HS-5 (cell line): ENCODE measurements at places on chromosomes 6 and 20.

GRCh38 chr6:42275376-42276033 lies 57.8 kb upstream of the MRPS10 start:
- no peak for DNase-seq

GRCh38 chr6:135572051-135572450 lies 74.5 kb upstream of the AHI1 start:
- DNase-seq = no peak

GRCh38 chr6:33126101-33126714 lies 50.4 kb downstream of the HLA-DPB1 start:
- DNase-seq = no peak

GRCh38 chr6:160960839-160961238 lies 30.7 kb upstream of the MAP3K4 start:
- DNase-seq = no peak

DNA sequence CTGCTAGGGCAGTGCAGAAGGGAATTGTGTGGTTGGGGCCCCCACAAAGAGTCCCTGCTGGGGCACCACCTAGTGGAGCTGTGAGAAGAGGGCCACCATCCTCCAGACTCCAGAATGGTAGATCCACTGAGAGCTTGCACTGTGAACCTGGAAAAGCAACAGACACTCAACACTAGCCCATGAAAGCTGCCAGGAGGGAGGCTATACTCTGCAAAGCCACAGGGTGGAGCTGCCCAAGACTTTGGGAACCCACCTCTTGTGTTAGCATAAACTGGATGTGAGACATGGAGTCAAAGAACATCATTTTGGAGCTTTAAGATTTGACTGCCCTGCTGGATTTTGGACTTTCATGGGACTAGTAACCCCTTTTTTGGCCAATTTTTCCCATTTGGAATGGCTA lies 328.4 kb upstream of the KHDRBS2 start:
- DNase-seq = no peak

DNA sequence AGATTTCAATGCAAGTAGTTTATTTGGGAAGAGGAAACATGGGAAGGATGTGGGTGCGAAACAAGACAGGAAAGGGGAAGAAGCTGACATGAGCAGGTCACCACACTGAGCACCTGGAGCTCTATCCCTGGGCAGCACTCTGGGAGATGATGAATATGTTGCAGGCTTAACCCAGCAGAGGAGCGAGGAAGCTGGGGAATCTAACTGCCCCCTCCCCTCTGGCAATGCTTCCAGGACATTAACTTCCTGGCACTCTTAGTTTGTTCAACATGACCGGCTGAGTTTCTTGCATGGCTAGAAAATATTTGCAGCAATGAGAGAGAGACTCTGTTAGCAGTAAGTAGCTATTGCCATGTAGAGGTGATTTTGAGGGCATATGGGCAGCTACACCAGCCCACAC lies 4.9 kb upstream of the ADA start:
- DNase-seq = no peak

- DNase-seq = no peak
These were observed 1285.8 kb upstream of the CITED2 start for GRCh38 chr6:140660295-140660694.

GRCh38 chr6:159693894-159694545 lies 979 bp upstream of the SOD2 start:
- no peak for DNase-seq

DNA sequence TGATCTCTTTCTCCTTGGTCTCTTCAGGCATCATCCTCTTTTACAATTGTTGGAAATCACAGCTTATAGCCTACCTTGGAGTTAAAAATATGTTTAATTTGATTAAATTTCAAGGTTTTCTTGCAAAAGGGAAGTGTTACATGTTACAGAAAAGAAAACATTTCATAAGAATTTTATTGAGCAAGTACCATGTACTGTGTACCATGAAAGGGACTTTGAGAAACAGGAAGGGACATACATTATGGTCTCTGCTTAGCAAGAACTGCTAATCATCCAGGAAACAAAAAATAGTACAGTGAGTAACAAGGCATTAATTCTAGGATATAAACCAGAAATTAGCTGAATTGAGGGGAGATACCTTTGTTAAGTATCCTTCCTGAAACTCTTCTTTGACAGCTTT lies 145.3 kb upstream of the SPACA1 start:
- no peak for DNase-seq

DNA sequence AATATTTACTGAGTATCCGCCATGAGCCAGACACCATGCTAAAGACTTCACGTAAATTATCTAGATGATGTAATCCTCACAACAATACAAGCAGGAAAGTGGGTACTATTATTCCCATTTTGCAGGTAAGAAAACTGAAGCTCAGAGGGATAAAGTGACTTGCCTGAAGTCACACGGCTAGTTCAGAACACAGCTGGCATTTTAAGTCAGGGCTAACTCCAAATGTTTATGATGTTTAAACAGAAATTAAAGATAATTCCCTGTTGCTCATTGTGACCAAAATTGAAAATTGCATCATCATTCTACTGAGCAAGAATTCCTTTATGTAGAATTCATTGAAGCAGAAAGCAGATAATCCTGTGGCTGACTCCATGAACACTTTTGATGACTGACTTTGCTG lies 71.3 kb upstream of the STXBP5 start:
- peak; percentile 14 for DNase-seq

DNA sequence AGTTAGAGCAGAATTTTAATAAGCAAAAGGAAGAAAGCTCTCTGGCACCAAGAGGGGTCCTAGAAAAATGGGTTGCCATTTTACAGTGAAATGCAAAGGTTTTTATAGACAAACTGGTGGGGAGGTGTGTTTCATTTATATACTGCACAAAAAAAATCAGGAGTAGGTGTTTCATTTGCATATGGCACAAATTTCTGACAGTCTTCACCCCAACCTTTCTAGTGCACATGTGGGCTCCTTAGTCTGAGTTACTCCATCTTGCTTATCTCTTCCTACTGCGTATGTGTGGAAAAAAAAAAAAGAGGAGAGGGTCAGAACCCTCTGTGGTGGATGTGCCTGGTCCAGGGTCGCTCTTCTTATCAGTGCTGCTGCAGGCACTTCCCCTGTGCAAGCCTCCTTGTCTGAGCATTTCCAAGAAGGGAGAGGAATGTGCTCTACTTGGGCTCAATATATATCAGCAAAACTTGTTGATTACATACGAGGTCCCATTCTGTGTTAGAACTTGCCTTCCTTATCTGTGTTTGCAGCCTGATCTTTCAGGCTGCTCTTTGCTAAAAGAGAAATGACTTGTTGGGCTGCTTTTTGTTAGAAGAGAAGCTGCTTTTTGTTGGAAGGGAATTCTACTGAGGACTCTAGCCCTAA lies 59.0 kb upstream of the MRAP2 start:
- no peak for DNase-seq

DNA sequence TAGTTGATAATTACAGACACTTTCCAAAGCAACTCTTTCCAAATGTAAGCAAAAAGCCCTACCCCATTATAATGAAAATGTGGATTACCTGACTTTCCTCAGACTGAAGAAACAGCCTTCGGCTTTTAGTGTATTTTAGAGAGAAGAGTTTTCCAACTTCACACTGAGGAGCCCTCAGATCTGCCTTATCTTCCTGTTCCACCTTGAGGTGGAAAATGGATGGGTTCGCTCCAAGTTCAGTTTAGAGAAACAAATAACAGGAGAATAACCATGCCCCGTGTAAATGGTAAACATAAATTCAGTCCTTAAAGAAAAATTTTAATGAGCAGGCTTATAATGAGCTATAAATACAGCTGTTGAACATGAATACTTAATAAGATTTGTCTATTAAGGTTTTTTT lies 21.1 kb upstream of the MTHFD1L start:
- no peak for DNase-seq

- DNase-seq = no peak
These were observed 6.4 kb downstream of the GDAP1L1 start for GRCh38 chr20:44253528-44253927.

GRCh38 chr20:48238326-48238725 lies 453.0 kb upstream of the SULF2 start:
- peak; percentile 84 for DNase-seq

GRCh38 chr20:33709398-33709797 lies 10.7 kb downstream of the PXMP4 start:
- no peak for DNase-seq

DNA sequence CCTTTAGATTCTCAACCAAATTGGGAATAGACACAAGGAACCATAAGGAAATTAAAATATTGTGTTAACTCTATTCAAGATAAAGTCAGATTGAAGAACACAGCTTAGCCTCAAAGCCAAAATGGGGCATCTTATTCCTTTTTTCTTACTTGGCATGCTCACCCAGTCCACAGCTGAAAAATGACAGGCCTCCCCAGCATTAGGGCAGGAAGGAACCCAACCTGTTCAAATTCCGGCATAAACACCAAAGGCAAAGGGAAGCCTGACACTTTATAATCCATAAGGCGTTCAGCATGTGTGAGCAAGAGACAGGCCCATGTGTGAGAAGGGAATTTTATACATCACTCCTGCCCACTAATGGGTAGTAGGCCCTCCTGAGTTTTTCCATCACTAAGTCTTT lies 2.9 kb downstream of the BEND6 start:
- no peak for DNase-seq

DNA sequence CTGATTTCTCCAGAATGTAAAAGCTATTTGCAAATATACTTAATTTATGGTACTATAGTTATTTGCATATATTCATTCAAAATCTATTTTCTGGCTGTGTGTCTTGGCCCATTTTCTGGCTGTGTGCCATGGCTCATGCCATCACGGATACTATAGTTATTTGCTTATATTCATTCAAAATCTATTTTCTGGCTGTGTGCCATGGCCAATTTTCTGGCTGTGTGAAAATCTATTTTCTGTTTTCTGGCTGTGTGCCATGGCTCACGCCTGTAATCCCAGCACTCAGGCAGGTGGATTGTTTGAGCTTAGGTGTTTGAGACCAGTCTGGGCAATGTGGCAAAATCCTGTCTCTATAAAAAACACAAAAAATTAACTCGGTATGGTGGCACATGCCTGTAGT lies 28.9 kb upstream of the RIPK1 start:
- no peak for DNase-seq

DNA sequence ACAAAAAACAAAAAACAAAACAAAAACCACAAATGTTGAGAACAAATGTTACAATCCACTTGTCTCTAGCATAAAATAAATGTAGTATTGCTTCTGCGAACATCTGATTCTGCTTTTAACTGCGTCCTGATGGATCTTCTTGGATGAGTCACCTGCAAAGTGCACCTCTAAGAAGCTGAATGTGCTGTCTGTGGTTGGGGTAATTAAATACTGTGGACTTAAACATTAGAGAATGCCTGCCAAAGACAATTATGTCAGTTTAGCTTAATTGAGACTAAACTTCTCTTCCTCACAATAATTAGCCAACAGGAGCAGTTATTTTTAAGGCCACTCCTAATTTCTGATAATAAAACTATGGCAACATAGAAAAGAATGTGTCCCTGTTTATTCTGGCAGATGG lies 253.4 kb downstream of the PHACTR1 start:
- DNase-seq = no peak

DNA sequence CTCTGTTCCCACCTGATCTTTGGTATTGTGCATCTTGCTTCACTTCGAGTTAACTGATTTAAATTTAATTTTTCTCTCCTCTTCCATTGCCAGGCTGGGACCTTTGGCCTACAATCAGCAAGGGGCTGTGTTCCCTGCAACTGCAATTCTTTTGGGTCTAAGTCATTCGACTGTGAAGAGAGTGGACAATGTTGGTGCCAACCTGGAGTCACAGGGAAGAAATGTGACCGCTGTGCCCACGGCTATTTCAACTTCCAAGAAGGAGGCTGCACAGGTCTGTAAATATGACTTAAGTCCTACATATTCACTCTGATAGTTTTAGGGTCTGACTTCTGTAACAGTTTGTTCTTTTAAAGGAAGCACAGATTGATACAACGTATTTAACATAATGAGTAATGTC lies 412.4 kb downstream of the ARHGAP18 start:
- DNase-seq = no peak

DNA sequence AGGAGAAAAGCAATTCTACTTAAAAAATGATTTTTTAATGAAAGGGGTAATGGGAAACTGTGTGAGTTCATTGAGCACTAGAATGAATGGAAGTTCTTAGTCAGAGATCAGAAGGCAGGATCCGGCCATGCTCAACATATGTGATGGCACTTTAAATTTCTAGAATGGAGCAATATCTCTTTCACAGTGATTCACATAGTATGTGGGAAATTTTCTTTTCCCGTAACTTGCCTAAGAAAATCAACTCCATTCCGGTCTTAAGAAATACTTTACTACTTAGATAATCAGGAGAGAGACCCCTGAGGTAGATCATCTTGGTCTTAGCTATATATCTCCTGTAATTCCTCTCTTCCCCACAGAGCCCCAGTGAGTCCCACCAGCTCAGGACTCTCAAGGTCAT lies 131.8 kb downstream of the SCML4 start:
- peak; percentile 64 for DNase-seq

GRCh38 chr6:145071836-145072235 lies 663.5 kb downstream of the EPM2A start:
- DNase-seq = peak; percentile 71

DNA sequence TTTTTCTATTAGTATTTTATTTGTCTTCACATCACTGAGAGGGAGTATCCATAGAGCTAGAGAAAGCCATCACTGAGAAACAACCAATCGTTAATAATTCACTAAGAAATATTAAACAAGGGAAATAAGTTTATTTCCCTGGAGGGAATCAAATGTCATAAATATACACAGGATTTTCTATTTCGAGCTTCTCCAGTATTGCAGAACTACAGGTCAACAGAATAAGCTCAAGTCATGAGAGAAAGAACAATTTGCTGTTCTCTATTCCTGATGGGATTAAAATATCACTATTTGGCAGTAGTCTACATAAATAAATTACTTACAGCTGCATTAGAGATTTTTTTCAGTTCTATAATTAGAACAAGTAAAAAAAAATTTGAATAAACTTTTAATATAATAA lies 2.2 kb upstream of the FAM162B start:
- no peak for DNase-seq

GRCh38 chr20:3224681-3225421 lies 14.1 kb downstream of the SLC4A11 start:
- DNase-seq = no peak

DNA sequence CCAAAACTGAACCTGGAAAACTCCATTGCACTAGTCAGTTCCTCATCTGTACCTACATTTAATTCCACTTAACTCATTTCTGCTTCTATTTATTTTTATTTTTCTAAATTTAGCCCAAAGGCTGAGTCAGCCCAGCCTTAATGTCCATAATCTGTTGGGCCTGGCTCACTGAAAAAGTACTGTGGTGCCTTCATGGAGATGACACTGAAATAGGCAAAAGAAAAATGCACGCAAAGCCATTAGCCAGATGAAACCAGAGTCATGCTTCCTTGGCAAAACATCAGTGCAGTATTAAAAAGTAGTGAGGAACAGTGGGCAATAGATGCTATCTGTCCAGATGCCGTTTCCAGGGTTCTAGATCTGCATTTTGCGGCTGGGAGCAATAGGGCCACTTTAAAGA lies 14.7 kb upstream of the PLCB4 start:
- no peak for DNase-seq
